Activated T-cell treated with anti-CD3 and anti-CD28 coated beads for 48 hours (primary cell): ENCODE measurements at places on chromosomes 7 and 10.

DNA sequence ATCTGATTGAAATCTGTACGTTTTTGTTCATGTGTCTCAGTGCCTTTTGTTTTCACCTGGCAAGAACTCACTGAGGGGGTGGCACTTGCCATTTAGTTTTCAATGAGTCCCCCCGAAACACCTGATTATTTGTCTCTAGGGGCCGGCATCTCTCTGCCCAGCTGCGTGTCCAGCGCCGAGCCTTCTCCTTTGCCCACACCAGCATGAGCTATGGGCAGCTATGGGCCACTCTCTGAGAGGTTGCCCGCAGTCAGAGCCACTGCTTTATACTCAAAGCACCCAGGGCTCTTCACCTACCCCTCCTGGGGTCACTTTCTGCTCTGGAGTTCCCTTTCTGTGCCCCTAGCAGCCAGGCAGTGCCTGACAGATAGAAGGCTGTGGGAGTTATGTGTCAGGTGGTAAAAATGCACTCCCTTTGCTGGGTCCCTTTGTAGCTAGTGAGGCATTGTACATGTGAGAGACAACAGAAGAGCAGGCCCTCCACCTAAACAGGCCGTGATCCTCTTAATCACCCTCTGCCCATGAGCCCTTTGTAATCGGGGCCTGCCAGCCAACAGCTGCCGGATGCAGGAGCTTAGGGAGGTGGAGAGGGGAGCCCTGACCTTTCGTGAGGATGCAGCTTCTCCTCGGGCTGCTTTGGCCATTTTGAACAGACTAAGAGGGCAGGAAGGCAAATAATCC is 133.1 kb upstream of the NPS start:
- no peak for DNase-seq

- DNase-seq, result no peak
Observed at GRCh38 chr10:53358536-53358935, 586.0 kb upstream of the MBL2 start.

DNA sequence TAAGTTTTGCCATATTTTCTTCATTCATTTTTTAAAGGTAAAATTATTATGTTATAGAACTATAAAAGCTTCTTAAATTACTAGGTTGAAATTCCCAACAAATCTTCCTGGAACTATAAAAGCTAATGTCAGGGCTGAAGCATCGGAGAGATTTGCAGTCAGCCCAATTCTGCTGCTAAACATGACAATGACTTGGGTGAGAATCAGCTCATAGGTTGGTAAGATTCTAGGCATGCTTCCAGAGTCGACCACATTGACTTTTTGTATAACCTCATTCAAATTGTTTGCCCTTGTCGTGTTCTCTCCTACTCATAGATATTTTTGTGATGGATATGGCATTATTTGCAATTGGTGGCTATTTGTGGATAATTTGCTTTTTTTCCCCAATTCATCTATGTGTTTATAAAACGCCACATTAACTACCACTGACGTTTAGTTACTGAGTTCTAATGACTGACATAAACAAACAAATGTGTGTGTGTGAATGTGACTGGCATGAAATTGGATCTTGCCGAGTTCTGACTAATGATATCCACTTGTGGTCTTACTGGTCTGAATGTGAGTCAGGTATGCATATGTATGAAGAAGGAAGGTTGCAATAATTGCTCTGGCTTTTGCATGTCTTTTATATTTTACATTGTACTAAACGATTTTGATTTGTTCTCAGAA is 579.8 kb downstream of the PARD3 start:
- DNase-seq, result no peak

DNA sequence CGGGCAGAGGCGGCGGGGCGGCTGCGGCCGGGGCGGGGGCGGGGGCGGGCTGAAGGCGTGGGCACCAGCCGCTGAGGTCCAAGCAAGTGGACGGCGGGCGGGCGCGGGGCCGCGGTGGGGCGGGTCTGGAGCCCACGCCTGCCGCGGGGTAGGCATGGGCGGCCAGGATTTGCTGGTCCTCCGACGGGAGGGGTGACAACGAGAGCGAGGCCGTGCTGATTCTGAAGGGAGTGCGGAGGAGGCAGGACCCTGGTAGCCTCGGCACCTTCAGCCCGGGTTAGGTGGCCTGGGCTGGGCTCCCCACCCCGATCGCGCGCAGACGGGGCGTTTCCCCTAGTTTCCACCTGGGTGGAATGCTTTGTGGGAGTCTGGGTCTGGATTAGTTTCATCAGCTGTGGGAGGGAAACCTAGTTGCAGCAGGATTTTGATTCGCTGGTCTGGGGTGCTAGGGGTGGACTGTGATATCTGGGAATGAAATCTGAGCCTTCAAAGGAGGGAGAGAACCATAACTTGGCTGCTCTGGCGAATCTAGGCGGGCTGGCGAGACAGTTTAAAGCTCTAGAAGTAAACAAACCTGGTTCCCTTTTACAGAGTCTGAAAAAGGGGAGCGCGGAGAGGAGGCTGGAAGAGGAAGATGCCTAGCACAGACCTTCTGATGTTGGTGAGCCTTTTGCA is 609 bp downstream of the SGPL1 start:
- peak; percentile 36 for DNase-seq

- DNase-seq, result no peak
Observed at GRCh38 chr7:69701288-69701687, 103.0 kb downstream of the AUTS2 start.

- DNase-seq, result no peak
Observed at GRCh38 chr10:26486304-26486703, 48.2 kb downstream of the APBB1IP start.

- no peak for DNase-seq
Observed at GRCh38 chr7:100464210-100464660, at the start of gene SPACDR. Gene SPACDR (minus strand): TSS chr7:100464260. CDS start chr7:100464025, 235 bp downstream.

- no peak for DNase-seq
Observed at GRCh38 chr10:29977171-29977570, 82.2 kb downstream of the JCAD start.

GRCh38 chr10:5910323-5911100 is 20.5 kb downstream of the FBH1 start:
- DNase-seq, result no peak

DNA sequence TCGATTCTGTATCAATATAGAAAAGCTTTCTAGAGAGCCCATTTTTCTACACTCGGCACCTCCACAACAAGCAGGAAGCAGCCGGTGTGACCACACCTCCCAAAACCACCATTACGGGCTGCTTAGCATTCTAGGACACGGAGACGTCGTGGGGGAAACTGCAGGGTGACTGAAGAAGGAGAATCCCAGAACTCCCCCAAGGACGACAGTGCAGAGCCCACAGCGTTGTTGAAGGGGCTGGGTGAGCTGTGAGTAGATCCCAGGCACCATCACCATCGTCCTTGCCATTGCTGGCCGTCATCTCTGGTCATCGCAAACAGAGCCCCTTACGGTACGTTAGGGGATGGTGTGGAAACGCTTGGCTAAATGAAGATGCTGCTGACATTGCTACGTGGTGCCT is 351.8 kb downstream of the PTPRN2 start:
- no peak for DNase-seq

- no peak for DNase-seq
Observed at GRCh38 chr10:44640429-44640828, 255.5 kb upstream of the CXCL12 start.

DNA sequence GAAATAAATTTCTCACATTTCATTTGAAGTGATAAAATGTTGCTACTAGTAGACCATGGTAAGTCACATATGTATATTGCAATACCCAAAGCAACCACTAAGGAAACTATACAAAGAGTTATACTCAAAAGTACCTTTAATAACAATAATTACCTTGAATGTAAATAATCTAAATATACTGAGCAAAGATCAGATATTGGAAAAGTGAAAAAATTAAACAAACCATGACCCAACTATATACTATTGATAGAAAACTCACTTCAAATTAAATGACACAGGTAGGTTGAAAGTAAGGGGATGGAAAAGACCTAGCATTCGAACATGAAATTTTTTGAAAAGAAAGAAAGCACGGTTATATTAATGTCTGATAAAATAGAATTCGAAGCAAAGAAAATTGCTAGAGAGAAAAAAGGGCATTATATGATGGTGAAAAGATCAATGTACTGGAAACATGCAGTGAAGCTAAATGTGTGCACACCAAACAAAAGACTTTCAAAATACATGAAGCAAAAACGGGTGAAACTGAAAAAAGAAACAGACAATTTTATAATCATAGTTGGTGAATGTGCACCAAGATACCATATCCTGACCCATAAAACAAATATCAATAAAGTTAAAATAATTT is 29.1 kb downstream of the TFPI2 start:
- DNase-seq, result no peak

DNA sequence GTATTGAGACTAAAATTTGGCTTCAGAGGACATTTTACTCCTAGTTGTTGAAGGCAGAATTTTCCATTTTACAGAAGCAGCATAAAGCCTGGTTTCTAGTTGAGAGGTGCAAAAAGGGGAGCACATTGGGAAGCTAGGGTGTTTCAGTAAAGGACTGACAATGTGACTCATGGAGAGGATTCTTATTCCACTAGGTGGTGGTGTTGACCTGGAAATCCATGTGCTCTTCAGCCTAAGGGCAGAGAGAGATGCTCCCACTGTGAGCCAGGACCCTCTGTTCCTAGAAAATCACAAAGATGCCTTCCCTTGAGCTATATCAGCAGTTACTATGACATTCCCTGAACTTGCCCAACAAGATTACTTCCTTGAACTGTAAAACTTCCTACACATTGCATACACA is 687.8 kb downstream of the IPMK start:
- DNase-seq, result no peak

- DNase-seq, result no peak
Observed at GRCh38 chr10:63767138-63767801, 246.1 kb downstream of the REEP3 start.

DNA sequence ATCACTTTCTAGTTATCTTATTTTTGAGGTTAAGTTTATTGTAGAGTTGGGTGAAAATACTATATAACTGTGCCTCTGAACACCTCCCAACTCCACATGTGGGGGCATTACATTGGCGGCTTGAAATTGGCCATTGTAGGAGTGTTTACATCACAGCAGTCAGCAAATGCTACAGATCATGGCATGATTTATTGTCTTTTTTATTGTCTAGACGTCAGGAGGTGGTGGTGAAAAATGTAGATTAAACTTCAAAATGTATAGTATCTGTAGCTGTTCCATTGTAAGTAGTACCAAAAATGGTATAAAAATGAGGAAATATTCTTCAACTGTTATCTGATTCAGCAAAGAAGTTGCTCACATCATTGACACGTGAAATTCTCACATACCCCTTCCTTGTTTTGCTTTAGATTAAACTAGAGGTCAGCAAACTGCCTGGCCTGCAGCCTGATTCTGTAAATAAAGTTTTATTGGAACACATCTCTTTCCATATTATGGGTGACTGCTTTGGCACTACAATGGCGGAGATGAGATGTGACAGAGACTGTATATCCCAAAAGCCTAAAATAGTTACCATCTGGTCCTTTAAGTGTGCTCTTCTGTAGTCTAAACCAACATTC is 35.0 kb downstream of the TAF3 start:
- DNase-seq, result no peak

DNA sequence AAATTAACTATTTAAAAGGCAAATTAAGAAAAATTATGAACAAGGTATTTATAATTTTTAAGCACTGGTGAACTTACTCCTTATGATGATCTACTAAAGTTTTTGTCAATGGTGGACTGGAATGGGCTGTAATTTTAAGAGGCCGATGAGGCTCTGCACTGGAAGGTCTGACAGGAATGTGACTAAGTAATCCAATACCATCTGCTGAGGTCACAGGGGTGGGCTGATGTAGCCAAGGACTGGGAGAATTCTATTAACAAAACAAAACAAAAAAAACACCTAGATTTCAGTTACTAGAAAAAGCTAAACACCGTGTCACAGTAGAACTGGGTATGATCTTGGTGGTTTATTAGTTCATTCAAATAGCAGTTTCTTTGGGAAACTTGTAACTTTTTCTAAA is 75.9 kb downstream of the NRBF2 start:
- DNase-seq, result no peak

- DNase-seq, result no peak
Observed at GRCh38 chr7:12244129-12244528, 33.0 kb downstream of the TMEM106B start.

- DNase-seq, result no peak
Observed at GRCh38 chr7:69764147-69764546, 165.9 kb downstream of the AUTS2 start.

- no peak for DNase-seq
Observed at GRCh38 chr10:120161111-120161510, 268.6 kb downstream of the SEC23IP start.

DNA sequence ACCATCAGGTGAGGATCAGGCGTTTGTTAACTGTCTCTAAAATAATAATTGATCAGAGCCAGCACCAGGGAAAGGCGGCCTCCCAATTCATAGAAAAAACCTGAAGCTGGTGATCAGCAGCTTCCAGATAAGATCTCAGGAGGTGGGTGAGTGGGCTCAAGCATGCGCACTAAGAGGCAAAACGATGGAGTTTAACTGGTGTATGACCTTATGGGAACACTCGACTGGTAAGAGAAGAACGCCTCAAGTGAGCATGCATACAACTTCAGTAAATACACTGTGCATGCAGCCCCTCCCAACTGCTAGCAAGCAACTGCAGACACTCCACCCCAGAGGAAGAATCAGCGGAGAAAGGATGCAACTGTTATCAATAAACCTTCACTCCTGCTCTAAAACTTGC is 18.1 kb downstream of the RAPGEF5 start:
- no peak for DNase-seq

DNA sequence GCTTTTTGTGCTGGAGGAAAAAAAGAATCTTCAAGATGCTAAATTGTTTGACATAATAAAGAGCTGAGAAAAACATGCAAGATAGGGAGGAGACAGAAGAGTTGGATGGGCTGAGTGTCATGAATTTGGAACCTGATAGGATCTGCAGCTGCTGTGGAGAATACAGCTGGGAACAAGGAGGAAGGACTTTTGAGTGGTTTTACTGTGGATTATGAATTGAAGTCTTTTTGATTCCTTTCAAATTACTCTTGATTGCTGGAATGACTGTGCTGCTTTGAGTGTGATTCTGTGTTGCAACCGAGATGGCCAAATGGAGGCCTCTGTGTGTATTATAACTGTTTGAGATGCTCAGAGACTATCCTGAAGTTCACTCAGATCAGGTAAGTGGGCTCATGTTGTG is 4.0 kb downstream of the EFCAB10 start:
- DNase-seq, result no peak

GRCh38 chr10:122220736-122221135 is 50.4 kb upstream of the BTBD16 start:
- no peak for DNase-seq

DNA sequence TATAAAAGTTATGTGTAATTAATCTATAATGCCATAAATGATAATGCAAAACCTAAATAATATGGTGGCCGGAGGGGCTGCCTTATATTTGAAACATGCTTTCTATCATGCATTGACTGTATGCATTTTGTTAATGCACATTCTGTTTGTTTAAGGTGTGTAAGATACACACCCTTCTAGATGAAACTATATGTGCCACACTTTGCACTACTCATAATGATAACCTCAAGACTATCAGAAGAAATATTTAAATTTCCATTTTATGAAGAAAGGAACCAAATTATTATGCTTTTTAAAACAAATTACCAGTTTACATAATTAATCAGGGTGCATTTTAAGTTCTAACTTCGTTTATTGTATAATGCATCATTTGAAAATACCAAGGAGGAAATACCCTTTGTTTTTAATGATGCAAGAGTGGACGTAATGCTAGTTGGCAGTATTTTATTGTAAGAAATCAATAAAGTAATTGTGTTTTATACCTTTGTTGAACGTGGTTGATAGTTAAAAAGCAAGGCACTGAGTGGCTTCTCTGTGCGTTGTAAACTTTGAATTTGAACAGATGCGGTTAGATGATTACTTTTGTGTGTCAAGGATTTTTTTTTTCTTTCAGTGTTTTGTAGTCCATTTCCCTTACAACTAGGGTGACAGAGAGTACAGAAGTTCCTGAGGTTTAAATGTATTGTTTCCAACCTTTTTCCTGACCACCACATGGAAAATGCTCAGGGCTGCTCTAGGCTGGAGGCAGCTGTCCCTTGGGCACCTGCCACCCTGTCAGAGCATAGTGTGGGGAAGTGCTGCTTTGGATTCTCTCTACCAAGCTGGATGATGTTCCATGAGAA is 21.6 kb downstream of the NRBF2 start:
- DNase-seq, result no peak
